ENCODE measurements at places on chromosomes 4 and X.

- no peak for DNase-seq
These were observed 91.5 kb downstream of the HPRT1 start for GRCh38 chrX:134551376-134552048.

DNA sequence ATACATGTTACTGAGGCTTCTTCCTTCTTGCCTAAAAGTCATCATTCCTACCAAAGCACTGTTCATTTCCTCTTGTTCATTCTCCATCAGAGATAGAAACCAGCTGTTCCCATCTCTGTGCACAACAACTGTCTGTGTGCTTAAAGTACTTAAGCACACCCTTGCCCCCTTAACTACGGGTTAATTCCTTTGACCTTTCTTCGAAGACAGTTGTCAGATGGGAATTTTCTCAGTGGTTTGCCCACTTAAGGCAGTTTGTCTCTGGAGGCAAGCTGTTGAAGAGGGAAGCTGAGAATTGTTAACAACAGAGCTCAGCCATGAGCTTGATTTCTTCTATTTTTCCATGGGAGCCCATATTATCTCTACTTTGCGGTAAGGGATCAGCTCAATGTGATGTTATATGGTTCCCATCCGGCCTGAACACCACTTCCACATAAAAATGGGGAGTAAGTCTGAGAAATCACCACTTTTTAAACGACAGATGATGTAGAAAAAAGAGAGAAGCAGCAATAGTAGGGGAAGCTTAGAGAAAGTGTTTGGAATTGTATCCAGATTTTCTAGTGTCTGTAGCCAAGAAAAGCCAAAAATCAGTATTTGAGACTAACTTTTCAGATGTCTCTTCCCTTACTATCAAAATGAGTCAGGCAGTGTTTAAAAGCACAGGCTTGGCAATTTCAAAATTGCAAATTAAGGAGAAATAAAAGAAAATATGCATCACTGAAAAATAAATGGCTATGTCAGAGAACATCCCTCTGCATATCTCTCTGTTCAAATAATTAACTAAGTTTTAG is 194.4 kb downstream of the SLIT2 start:
- no peak for DNase-seq

DNA sequence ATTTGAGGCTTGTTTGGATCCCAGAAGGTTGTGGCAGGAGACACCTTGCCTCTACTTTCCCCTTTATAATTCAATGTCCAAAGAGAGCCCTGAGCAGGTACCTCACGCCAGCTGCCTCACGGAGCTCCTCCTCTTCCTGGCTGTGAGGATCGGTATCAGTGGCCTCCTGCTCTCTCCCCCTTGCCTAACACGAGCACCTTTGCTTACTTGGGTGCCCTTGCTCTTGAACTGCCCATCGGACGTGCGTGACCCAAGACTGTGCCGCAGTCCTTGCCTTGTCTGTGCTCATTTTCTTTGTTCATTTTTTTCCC is 27.8 kb upstream of the MSANTD1 start:
- no peak for DNase-seq

- no peak for DNase-seq
These were observed 66.7 kb upstream of the VCX2 start for GRCh38 chrX:8237718-8238117.

DNA sequence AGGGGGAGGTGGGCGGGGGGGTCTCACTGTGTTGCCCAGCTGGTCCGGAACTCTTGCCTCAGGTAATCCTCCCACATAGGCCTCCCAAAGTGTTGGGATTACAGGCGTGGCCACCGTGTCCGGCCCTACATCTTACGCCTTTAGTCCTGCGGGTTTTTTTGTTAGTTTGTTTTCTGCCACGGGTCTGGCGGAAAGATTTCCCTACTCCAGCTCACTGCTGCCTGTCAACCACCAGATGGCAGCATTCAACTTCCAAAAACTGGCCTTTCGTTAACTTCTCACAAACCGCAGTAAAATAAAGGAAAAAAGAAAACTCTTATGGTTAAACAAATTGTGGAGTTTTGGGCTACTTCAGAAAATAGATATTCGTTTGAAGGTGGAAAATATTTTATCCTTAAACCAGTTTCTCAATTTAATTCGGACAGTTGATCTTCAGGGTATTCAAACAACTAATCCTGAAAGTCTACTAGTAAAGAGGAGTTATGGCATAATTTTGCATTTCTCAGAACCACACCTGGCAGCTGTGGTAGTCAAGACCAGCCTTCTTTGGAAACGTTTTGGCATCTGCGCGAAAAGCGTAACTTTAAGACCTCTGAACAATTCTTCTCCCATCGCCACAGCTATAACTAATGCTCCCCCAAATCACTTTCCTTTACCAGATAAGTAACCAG is 41.1 kb downstream of the LUZP4 start:
- no peak for DNase-seq

DNA sequence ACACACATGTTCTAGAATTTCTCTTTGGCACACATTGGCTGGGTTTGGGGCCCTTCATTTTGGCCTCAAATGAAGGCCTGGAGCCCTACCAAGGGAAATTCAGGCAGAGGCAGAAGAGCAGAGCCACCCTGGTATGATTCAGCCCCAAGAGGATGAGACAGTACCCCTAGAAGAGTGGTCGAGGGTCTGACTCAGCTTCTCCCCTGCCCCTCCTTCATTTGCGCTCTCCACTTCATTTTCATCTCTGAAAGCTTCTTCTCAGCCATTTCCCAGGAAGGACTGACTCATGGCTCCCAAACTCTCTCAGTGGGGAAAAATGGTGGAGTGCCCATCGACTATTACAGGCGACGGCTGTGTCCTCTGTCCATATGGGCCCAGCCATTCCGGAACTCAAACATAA is 43.5 kb downstream of the MAMLD1 start:
- no peak for DNase-seq

- no peak for DNase-seq
These were observed 23.3 kb downstream of the HAND2 start for GRCh38 chr4:173506597-173507211.

- no peak for DNase-seq
These were observed 1.0 kb upstream of the TBC1D9 start for GRCh38 chr4:140757232-140757630.

DNA sequence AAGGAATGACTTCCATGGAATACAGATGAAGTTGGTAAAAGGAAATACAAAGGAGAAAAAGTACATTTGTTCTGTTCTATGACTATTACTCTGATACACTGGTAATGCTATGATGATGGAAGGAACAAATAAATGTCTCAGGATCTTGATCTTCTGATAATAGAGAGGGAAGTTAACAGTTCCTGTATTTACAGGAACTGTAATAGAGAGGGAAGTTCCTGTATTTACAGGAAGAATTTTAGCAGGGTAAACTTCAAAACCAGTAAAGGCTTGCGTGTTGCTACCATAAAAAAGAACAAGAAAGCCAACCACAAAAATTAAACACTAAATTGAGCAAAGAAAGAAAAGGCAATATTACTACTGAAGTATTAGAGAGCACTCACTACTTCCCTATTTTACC is 91.7 kb upstream of the HPGD start:
- no peak for DNase-seq

DNA sequence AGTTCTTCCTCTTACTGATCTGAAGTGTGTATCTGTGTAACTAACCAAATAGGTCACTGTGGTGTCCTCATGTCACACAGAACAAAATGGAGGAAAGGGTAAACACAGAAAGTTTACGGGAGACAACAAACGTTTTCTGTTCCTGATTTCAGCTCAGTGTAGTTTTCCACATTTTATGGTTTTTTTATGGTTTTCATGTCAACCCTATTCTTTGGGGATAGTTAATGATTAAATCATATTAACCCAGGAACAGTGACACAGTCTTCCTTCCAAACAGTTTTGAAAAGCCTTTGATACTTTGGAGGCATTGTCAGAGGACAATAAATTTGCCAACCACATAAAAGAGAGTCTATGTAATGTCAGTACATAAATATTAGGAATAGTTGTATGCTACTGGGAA is 4.2 kb downstream of the LNX1 start:
- DNase-seq, result no peak

DNA sequence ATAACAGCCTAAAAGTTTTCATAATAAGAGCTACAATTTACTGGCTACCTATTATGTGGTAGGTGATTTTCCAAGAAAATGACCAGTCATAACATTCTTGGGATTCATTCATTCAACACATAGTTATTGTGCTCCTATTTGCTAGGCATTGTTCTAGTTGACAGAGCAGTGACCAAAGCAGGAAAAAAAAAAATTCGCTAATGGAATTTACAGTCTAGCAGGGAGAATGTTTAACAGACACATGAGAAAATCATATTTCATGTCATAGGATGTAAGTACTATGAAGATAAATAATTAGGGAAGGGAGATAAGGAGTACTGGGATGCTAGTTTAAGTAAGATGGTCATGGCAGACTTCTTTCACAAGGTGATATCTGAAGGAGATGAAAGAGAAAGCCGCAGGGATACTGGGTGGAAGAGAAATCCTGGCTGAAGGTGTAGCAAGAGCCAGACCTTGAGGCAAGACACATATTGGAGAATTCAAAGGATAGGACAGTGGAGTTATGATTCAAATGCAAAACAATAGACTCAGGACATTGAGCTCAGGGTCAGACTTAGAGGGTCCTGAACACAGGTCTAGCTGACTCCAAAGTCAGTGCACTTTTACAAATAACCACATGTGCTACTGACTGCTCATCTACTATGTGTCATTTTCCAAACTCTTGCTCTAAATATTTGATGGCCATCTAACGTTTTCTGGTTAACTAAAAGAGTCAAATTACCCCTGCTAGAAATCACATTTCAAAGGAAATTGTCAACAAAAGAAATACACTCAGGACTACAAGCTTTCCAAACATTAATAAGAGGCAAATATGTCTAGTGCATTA is 20.4 kb downstream of the SPCS3 start:
- DNase-seq, result no peak

DNA sequence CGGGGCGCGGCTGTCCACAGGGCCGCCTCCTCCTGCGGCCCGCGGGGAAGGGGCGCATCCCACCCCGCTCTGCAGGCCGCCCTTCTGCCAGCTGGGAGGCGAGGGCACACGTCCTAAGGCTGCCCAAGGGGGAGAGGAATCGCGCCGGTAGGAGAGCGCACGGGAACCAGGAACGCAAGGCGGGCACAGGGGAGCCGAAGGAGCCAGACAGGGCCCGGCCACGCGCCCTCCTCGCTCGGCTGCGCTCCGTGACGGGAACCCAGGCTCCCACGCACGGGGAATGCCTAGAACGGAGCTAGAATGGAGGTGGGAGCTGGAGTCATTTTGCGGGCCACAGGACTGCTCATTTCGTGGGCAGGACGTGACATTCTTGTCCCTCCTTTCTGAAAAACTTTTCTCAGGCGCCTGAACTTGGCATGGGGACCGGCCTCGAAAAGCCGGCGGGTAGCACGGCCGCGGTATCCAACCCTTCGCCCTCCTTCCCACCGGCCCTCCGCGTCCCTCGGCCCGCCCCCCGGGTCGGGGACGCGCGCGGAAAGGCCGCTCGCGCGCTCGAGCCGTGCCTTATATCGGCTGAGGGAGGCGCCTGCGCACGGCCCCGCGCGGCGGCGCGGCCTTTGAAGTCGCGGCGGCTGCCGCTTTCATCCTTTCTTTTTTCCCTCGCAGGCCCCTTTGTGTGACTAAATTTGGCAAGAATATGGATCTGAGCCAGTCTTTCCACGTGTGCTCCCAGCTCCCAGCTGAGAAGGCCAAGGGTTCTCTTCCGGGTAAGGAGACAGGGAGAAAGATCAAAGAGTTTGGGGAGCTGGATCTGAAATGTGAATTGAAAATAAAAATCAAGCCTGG is 4.2 kb upstream of the LEF1 start:
- no peak for DNase-seq

- DNase-seq, result no peak
These were observed 13.8 kb upstream of the ENOX2 start for GRCh38 chrX:130916636-130917422.

- no peak for DNase-seq
These were observed 143.1 kb downstream of the RBM47 start for GRCh38 chr4:40486534-40486933.

DNA sequence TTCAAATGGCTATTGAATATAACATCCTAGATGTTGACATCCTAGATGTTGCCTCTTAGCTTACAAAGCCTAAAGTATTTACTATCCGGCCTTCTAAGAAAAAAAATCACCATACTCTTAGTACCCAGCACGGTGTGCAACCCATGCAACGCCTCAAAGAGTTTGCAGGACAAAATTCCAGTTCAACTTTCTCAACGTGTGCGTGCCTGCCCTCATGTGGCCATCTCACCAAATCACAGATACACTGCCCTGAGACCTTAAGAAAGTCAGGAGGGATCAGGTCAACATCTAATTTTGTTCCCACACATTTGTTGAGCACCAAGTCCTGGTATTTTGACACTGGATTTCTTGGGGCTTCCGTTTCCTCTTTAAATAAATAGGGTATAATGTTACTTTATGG is 68.3 kb downstream of the CRMP1 start:
- no peak for DNase-seq

GRCh38 chr4:99317354-99317753 is 3.8 kb downstream of the ADH1B start:
- no peak for DNase-seq

GRCh38 chr4:45368832-45369231 is 642.5 kb upstream of the GNPDA2 start:
- DNase-seq, result no peak

Measured in HS-5 (cell line).